ENCODE measurements at places on chromosomes 5 and 9. TPM values are rescaled to one million over a fixed set of nuclear protein-coding genes. Genes with fewer than 3 reads are reported as not detected.

The PCDHB14 gene
- 0.14 TPM for total RNA-seq

The SYNPO gene
- 25.9 TPM for total RNA-seq

The SLC6A3 gene
- not detected for total RNA-seq

The CACNA1B gene
- total RNA-seq: 0.14 TPM

The BRINP1 gene
- 0.14 TPM for total RNA-seq

The NXNL2 gene
- not detected for total RNA-seq

The LCN1 gene
- total RNA-seq: not detected

The PRDM12 gene
- not detected for total RNA-seq

The LHX3 gene
- total RNA-seq: not detected

The PCDHA1 gene
- not detected for total RNA-seq

The TMEM232 gene
- total RNA-seq: 0.80 TPM

The SHISAL2B gene
- not detected for total RNA-seq

The OGN gene
- under 0.01 TPM for total RNA-seq

The TAS2R1 gene
- not detected for total RNA-seq

The AGXT2 gene
- total RNA-seq: not detected

The TMEM161B gene
- total RNA-seq: 18.5 TPM

The ORM2 gene
- total RNA-seq: not detected

The FER gene
- total RNA-seq: 37.9 TPM

The CYLC2 gene
- total RNA-seq: not detected

The IFNB1 gene
- not detected for total RNA-seq

The SPINK6 gene
- not detected for total RNA-seq

The ZNF169 gene
- 8.0 TPM for total RNA-seq

The CXCL14 gene
- total RNA-seq: not detected

The COL23A1 gene
- total RNA-seq: not detected

The PHPT1 gene
- 81.0 TPM for total RNA-seq

The BAAT gene
- total RNA-seq: 0.07 TPM

The PCDHA9 gene
- total RNA-seq: 0.07 TPM

The FAM153A gene
- not detected for total RNA-seq

The FOXD4L4 gene
- total RNA-seq: 0.29 TPM

The PDCD1LG2 gene
- total RNA-seq: 16.1 TPM

The SAXO1 gene
- total RNA-seq: not detected

The PCDHGB4 gene
- 5.6 TPM for total RNA-seq

The ADCY2 gene
- total RNA-seq: not detected

The HACD4 gene
- 1.1 TPM for total RNA-seq

Data from thoracic aorta endothelial cell (primary cell).